ENCODE measurements at places on chromosomes 7 and 10.

GRCh38 chr7:18119985-18120384 is 92.3 kb upstream of the PRPS1L1 start:
- no peak for DNase-seq

DNA sequence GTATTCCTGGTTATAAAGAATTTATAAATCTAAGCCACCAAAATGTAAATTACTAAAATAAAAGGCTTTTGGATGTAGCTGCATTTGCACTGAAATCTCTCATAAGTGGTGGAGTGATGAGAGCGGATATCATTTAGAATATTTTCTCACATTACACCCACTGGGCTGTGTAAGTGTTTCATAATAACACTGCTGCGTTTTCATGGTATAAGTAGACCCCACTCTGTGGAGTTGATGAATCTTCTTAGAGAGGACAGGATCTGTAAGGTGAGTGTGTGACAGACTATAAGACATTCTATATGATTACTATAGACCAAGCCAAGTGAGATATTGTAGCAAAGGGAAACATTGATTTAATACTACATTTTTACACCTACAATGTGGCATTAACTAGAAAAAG is 1024.1 kb upstream of the LRRN3 start:
- no peak for DNase-seq

GRCh38 chr10:127922206-127922605 is 15.3 kb downstream of the PTPRE start:
- no peak for DNase-seq

DNA sequence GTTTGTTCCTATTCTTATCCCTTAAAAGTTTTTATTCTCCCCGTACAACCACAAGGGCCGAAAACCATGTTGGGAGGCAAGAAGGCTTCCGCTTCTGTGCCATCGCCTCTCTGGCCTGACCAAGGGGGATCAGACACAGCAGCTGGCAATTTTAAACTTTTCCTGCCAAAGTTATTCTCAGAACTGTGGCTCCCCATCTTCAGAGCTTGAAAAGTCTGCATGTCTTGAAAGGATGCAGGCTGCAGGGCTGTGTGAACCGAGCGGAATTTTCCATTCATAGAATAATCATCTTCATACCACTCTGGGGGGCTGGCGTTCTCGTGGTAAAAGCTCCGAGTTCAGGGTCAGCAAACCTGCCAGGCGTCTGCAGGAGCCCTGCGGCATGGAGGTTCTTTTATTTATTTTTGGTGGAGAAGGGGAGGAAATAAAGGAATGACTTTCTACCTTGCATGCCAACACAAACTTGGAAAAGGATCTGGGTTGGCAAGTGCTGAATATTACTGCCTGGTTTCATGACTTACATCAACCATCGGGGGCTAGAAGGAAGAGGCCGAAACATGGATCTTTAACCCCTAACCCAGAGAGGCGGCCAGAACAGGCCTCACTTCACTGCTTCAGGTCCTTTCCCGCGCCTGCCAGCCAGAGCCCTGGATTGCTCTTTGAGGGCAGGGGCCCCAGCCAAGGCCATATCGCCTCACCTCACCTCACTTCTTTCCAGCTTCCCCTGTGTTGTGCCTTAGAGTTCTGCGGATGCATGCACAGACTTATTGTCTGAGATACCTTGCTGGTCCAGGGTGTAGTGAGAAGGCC is 3.0 kb upstream of the NANOS1 start:
- no peak for DNase-seq

- DNase-seq = no peak
Observed at GRCh38 chr10:21176934-21177480, 279.9 kb upstream of the NEBL start.

DNA sequence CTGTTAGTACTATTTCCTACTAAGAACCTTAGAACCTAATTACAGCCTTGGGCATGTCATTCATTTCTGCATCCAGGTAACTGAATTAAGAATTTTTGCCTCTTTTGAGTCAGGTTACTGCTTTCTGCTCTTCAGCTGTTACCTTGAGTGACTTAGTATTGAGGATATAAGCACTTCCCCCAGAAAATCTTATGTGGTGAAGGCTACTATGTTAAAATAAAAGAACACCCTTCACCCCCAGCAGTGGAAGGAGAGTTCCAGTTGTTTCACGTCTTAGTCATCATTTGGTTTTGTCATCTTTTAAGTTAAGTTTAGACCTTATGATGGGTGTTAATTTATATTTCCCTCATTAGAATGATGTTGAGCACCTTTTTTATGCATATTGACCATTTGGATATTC is 82.8 kb downstream of the GLCCI1 start:
- no peak for DNase-seq

DNA sequence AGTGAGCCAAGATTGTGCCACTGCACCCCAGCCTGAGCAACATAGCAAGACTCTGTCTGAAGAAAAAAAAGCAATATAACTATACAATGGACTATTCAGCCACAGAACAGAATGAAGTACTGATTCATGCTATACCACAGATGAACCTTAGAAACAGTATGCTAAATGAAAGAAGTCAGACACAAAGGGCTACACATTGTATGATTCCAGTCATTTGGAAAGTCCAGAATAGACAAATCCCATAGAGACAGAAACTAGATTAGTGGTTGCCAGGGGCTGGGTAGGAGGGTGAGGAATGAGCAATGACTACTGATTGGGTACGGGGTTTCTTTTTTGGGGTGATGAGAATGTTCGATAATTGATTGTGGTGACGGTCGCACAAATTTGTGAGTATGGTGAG is 9.6 kb upstream of the CFAP70 start:
- DNase-seq = no peak

- DNase-seq = no peak
Observed at GRCh38 chr7:91465595-91466061, 201.4 kb downstream of the FZD1 start.

GRCh38 chr10:29522061-29522855 is 112.5 kb downstream of the SVIL start:
- DNase-seq = no peak

- DNase-seq = no peak
Observed at GRCh38 chr10:22219308-22219707, 1.5 kb upstream of the EBLN1 start.
